ENCODE measurements at places on chromosomes 13 and 19. TPM values are rescaled to one million over a fixed set of nuclear protein-coding genes. Genes with fewer than 3 reads are reported as not detected.

- no peak for DNase-seq
These were observed 199.4 kb downstream of the USP12 start for GRCh38 chr13:26971990-26972887.

DNA sequence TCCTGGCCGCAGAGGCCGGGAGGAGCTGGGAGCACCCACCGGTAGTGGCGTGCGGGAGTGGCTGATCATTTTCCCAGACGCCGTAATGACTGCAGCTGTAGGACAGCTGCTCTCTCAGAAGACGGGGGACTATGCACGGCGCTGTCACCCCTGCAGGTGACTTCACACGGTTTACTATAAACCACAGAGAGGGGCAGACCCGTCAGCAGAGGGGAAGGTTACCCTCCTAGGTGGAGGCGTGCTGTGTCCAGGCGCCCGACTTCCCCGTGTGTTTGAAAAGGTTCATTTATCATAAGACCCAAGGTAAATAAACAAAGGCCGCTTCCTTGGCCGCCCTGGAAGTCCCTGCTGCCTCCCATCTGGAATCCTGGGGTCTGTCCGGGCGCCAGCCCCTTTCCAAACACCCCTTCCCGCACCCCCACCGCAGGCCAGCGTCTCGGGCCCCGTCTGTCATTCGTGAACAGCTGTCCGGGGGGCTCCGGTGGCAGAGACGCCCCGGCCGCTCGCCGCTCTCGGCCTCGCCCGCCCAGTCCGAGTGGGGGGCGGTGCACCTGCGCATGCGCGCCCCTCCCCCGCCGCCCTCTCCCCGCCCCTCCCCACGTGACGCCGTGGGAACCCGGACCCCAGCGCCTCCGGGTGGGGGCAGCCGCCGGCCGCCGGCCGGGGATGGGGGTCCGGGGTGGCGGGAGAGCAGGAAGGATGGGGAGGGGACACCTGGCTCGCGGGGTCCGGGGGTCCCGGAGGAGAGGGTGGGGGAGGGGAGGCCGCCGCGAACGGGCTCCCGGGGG lies 915 bp downstream of the SHC2 start:
- DNase-seq, result no peak

GRCh38 chr13:24203273-24203672 lies 42.8 kb downstream of the SPATA13 start:
- DNase-seq, result no peak

- no peak for DNase-seq
These were observed 437.3 kb upstream of the HTR2A start for GRCh38 chr13:47334173-47334572.

GRCh38 chr13:66951426-66951825 lies 278.7 kb downstream of the PCDH9 start:
- no peak for DNase-seq

DNA sequence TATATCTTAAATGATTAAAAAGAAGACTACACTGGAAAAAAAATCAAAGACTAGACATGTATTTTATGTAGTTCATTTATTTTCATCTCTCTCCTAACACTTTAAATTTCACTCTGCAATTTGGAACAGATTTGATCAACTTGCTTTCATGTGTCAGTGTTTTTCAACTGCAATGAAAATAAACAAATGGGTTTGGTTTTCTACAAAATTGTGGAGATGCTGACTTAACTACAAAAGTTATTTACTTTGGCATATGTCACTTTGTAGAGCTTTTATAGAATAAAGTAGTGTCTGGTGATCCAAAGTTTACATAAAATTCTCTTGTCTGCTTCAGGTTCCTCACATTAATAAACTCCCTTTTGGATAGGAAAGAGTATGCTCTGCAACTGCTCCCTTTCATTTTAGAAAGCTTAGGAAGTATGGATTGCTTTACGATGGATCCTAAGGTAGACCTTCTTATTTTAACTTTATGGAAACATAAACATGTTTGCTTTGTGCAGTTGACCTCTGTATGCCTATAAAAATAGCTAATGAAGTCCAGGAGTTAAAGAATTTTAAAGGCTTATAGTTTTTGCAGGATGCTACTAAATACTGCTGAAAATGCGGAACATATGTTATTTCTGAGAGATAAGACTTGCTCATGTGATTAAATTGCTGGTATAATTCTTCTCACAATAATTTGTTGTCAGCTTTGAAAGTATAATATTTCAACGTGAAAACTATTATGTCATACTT lies 815.9 kb downstream of the PCDH9 start:
- no peak for DNase-seq

DNA sequence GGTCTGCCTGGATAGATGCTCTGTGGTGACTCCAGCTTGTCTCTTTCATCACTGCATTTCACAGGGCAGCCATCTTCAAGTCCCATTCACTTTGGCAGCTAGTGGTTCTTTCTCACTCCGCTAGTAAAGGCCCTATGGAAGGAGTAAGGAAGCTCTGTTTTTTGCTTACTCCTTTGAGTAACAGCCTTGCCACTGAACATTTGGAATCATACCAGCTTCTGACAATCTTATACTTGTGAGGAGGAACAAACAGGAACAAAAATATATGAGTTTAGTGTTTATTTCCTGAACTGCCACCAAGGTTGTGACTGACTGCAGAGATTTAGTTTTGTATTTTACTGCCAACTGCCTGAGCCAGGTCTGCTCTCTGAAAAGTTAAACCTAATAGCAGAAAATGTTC lies 38.7 kb downstream of the KCTD4 start:
- DNase-seq, result no peak

DNA sequence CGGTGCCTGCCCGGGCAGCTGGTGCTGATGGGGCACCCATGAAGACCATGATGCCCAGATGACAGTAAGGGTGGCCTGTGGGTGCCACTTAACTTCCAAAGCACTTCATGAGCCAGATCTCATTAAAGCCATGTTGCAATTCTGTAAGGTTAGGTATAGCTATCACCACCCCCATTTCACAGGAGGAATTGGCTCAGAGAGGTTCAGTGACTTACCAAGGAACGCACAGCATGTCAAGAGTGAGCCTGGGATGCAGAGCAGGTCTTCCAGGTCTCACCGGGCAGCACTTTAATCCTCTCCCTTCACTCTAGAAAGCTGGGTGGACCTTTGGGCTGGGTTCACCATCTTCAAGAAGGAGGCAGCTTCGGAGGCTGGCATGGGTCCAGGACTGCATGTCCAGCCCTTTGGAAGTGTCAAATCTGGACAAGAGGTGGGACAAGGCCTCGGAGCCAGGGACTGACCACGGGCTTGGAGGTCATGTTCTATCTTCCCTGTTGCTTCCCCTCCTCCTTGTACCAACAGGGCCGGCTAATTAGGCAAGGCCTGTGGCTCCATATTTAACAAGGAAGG lies 189.8 kb downstream of the URI1 start:
- no peak for DNase-seq

DNA sequence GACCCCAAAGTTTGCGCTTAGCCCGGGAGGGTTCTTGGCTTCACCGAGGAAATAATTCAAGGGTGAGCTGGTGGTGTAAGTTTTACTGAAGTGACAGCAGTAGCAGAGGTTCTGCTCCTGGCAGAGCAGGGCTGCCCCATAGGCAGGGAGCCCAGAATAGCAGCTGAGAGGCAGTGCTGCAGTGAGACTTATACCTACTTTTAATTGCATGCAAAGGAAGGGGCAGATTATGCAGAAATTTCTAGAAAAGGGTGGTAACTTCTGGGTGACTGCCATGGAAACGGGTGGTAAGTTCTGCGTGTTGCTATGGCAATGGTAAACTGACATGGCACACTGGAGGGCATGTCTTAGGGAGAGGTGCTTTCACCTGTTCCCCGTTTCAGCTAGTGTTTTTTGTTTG lies 17.5 kb upstream of the CAMSAP3 start:
- no peak for DNase-seq

The ZNF714 gene
- total RNA-seq, result 4.4 TPM

DNA sequence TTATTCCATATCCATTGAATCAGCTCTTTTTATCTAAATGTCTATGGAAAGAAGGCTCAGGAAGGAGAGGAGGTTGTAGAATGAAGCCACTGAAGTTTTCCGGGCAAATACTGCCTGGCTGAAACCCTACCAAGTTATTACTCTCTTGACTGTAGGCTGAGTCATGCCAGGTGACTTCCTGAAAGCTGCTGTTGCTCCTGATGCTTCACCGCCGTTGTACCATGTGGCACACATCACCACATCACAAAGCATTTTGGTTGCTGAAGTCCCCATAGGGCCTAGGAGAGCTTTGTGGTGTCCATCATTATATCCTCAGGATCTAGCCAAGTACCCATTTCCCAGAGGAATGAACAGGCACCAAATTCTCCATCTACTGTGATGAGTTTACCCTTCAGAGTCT lies 11.1 kb upstream of the TDRD12 start:
- no peak for DNase-seq

GRCh38 chr13:35136585-35136984 lies 194.5 kb downstream of the NBEA start:
- no peak for DNase-seq

DNA sequence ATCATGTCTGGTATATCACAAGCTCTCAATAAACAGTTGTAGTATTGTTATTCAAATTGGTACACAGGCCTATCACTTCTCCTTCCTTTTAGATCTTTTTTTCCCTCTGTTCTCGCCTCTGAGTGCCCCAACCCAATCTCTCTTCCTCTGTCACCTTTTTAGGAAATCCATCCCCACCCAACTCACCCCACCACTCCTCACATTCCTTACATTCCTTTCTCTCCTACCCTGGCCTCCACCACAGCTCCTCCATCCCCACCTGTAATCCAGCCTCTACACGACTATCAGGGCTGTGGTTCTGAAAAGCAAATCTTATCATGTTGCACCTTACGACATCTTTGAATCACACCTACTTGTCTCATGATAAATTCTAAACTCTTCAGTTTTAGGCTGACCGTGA lies 545.4 kb upstream of the GPC6 start:
- DNase-seq, result no peak

GRCh38 chr13:65660731-65661130 lies 1569.4 kb downstream of the PCDH9 start:
- DNase-seq, result no peak

The CCL25 gene
- total RNA-seq, result not detected

DNA sequence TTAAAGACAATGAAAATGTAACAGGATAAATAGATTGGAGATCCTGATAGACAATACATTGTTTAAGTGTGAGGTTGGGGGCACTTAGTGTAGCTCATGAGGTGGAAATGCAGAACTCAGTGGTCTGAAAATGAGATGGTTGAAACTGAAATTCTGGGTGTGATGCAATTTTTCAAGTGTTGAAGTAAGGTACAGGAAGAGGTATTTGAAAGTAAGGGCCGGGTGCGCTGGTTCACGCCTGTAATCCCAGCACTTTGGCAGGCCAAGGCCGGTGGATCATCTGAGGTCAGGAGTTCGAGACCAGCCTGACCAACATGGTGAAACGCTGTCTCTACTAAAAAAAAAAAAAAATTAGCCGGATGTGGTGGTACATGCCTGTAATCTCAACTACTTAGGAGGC lies 113.0 kb downstream of the UFM1 start:
- no peak for DNase-seq

DNA sequence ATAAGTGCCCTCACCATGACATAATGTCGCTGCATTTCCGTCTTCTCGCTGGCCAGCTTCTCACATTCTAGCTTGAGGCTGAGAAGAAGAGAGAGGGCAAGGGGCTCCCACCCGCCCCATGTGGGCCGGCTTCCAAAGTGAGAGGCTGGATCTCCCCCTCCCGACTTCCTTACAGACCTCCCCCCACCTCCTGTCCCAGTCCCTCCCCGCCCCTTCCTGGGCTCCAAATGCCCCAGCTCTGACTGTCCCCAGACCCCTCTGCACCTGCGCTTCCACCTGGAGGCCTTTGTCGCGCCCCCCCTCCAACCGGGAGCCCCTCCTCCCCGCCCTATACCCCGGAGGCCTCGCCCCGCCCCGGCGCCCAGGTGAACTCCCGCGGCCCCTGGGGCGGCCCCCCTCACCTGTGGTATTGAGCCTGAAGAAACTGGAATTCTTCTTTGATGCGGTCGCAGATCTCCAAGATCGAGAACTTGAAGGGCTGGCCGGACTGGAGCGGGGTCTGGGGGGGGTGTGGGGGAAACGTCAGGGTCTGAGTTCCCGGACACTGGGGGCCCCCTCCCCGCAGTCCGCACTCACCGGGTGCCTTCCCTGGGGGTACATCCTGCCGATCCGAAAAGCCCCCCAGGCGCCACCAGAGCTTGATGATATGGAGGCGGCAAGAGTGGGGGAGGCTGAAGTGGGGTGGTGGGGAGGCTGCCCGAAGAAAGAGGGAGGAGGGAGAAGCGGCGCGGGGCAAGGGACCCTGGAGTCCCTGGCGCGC lies 595 bp downstream of the TLE2 start:
- no peak for DNase-seq

DNA sequence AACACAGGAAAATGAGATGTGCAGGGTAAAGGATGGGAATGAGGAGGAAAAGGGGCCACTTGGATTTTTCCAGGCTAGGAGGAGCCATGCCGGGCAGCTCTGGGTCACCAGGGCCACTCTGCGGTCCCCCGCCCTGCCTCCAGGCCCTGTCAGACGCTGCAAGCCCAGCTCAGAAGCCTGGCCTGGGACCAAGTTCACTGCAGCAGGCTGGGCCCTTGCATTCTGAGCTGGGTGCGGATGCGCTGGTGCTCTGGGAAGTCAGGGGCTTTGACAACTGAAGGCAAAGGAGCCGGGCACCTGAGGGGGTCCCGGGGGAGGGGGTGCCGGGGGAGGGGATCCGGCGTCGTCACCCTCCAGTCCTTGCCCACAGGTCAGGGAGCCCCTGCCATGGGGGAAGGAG lies 77.5 kb downstream of the WTIP start:
- no peak for DNase-seq

GRCh38 chr13:27359199-27359821 lies 65.1 kb upstream of the GTF3A start:
- DNase-seq, result no peak

DNA sequence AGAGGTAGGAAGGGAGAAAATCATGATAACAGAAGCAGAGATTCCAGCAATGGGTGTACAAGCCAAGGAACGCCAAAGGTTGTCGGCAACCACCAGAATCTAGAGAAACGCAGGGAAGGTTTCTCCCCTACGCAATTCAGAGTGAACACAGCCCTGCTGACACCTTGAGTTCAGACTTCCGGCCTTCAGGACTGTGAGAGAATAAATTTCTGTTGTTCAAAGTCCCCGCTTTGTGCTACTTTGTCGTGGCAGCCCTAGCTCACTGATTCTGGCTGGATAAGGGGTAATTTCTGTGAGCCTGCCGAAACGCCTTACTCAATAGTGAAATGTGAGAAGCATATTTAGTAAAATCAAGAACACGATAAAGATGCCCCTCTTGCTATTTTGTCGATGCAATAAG lies 5.3 kb upstream of the CLEC4G start:
- DNase-seq, result no peak

DNA sequence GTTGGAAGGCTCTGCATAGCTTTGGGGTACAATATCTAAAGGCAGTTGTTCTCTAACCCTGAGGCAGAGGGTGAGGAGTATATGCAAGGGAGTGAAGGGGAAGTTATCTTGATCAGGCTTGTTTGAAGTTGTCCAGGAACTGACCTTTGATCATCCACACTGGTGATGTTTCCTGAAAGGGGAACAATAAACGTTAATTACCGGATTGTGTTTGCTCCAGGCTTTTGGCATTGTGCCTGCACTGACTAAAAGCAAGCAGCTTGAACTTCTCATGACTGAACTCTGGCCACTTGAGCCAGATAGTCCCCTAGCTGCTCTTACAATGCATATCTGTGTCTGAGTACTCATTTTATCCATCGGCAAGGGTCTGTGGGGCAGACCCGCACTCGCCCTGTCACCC lies 27.0 kb upstream of the ZNF726 start:
- DNase-seq, result no peak

Measured in omental fat pad (tissue), 4 donors.